ENCODE measurements at places on chromosomes 12 and 14.

DNA sequence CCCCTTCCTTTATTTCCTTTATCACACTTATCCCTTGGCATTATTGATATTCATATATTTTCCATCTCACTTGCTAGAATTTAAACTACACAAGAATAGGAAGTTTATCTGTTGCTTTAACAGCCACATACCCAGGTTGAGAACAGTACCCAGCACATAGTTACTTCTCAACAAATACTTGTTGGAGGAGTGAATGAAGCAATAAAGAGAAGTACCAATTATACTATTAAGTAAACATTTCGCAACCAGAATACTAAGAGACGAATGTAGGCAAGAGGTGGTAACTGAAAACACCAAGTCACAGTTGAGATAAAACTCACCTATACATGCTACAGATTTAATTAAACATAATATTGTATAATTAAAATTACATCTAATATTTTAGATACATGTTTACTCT is 110.9 kb downstream of the FSCB start:
- no peak for DNase-seq

DNA sequence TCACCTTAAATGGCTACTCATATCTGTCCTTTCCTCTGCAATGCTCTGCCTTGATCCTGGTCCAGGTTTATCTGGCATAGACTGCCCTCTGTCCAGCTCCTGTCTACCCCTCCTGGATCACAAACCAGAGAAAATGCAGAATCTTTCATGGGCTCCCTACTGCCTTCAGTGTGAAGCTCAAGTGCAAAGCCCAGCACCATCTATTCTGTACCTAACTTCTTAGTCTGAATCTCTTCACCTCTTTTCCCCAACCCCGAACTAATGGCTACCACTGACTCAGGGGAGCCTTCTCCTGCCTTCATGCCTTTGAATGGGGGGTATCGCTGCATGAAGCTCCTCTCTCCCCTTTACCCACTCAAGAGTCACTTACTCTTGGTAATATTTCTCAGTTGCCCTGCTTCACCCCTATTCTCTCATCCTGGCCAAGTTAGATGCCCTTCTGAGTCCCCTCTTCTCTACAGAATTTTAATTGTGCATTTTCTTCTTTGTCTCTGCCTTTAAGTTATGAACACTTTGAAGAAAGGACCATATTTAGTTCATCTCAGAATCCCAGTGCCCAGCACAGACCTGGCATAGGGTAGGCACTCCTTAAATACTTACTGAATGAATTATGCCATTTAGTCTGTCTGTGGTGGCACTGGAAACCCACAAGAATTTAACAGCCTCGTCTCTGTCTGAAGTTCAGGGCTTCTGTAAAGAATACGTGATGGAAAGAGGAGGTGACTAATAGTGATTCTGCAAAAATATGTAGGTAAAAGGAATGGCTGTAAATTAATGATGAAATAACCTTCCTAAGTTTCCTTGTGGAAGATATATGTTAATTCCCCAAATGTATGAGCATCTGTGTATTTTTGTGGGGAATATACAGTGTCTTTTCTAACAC is 191.3 kb upstream of the AMIGO2 start:
- DNase-seq, result peak; percentile 58

- no peak for DNase-seq
These were observed 8.1 kb downstream of the DNAI7 start for GRCh38 chr12:25186788-25187402.

- no peak for DNase-seq
These were observed 125.3 kb downstream of the DAD1 start for GRCh38 chr14:22463763-22464173.

GRCh38 chr12:129002427-129002826 is 149.1 kb downstream of the GLT1D1 start:
- DNase-seq, result peak; percentile 74

- peak; percentile 58 for DNase-seq
These were observed 23.5 kb upstream of the AMN start for GRCh38 chr14:102898776-102899515.

DNA sequence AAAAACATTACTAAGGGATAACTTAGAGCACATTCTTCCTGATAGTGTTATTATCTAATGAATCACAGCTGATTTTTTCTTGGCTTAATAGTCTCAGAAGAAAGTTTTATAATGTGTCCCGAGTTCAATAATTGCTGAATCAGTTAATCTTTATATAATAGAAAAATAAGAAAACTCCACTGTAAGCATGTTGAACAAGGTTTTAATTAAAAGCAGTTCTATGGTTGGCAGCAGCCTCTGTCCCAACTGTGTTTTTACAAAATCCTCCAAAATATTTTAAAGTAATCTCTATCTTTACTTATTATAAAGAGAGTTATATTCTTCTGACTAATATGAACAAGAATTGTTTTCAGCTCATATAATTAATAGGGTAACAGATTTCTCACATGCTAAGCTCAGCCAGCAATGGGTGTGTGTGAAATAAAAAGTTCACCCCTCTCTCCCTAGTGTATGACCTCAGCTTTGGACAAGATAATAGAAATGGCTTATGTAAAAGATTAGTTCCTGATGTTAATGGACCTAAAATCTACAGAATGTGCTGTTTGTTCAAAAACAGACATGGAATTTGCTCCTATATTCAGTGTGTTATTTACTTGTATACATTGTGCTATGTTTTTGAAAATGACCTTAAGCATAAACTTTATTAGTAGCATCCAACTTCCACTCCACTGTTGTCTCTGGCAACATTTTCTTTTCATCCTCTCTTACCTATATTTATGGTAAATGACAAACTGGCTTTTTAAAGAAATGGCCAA is 67.1 kb upstream of the DCN start:
- DNase-seq, result no peak

GRCh38 chr14:104604458-104605449 is at the start of gene TMEM179:
TMEM179 (minus strand) TSS chr14:104604772; CDS start chr14:104604741, 31 bp downstream.
- peak; percentile 94 for DNase-seq

DNA sequence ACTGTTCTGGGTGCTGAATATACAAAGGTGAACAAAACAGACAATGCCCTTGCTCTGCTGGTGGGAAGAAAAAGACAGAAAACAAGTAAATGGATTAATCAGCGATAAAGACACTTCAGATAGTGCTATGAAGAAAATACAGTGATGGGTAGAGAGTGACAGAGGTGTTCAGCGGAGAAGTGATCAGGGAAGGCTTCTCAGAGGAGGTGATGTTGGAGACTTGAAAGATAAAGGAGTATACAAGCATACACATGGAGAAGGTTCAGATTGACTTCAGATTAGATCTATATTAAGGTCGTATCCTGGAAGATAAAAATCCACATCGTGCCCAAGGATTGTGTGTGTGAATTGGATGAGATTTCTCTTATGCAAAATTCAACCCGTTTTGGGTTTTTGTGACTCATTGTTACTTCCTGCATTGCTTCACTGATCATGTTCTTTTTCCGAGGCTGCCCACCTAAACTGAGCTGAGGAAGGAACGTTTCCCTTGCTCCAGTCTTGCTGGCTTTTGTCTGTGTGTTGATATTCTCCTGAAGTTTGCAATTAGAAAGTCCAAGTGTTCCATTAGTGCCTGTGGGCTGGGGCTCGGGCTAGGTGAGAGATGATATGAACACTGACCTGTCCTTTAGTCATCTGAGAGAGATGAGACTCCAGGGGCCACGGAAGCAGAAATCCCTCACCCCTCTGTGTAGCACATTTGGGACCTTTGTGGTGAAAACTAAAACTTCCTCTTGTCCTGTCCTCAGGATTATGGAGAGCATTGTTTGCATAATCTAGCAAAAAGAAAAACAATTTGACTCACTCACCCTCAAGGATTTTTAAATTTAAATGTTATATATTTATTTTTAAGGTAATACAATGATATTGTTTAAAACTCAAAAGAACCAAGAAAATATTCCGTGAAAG is 27.6 kb downstream of the PLXNC1 start:
- DNase-seq, result no peak

DNA sequence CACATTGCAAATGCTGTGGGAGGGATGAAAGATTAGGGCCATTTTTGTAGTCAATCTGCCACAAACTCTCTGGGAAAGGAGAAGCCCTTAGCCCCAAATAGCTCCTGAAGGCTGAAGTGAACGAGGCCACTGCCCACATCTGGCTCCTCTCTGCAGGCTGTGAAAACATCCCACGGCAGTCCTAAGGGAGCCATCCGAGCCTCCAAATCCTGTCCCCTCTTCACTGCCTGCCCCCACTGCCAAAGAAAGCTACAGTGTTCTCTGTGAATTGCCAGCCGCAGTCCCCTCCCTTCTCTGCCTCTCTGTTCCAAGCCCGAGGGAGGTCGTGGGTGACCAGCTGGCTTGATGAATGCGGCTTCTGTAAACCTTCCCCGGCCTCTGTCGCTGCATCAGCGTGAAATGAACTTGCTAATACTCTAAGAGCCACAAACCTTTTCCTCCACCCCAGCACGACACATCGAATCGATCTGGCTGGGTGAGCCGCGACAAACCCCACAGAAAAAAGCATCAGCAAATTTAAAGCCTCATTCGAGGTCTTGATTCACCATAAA is 180.7 kb upstream of the NRXN3 start:
- DNase-seq, result no peak

- DNase-seq, result no peak
These were observed 307.2 kb downstream of the CACNA1C start for GRCh38 chr12:2359725-2360629.

- no peak for DNase-seq
These were observed 359.3 kb downstream of the ADGRD1 start for GRCh38 chr12:131312793-131313545.

DNA sequence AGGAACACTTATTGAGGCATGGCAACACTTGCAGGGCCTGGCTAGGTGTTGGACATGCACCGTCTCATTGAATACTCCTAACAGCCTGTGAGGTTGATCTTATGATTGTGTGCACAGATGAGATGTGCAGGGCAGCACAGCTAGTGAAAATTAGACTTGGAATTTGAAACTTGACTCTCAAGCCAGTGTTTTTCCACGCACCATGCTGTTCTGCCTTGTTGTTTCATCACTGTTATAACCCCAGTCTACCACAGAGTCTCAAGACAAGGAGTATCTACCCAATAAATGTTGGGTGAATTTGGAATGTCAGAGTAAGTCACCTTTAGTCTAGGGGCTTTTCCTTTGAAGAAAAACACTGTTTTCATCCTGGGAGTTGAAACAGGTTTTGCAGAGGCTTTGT is 55.8 kb upstream of the LRIG3 start:
- DNase-seq, result no peak

DNA sequence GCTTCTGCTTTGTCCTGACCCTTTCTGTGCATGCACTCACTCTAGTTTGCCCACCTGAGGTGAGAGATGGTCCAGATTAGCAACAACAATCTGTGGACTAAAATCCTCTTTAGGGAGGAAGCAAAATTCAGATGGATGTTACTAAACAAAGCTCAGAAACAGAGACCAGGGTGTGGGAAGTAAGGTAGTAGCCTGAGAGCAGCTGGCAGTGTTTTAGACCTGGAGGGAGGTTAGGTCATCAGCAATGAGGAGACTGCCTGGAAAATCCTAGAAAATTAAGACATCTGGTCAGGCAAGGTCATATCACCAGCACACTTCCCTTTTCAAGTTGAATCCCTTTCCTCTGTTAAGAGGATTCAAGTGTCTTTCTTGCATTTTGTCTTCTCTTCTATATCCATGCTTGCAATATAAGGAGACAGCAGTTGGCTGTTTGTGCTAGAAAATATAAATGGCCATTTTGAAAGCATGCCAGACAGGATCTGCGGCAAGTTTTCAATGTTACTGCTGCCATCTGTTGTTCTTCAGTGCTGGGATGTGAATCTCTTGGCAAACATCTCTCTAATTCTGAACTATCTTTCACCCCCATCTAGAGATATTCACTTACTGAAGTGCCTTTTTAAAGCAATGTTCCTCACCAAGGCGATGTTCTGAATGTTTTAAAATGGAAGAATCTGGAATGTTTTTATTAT is 266.4 kb downstream of the NAV3 start:
- DNase-seq, result peak; percentile 30

- peak; percentile 46 for DNase-seq
These were observed 954 bp downstream of the HAUS4 start for GRCh38 chr14:22955702-22956569.

DNA sequence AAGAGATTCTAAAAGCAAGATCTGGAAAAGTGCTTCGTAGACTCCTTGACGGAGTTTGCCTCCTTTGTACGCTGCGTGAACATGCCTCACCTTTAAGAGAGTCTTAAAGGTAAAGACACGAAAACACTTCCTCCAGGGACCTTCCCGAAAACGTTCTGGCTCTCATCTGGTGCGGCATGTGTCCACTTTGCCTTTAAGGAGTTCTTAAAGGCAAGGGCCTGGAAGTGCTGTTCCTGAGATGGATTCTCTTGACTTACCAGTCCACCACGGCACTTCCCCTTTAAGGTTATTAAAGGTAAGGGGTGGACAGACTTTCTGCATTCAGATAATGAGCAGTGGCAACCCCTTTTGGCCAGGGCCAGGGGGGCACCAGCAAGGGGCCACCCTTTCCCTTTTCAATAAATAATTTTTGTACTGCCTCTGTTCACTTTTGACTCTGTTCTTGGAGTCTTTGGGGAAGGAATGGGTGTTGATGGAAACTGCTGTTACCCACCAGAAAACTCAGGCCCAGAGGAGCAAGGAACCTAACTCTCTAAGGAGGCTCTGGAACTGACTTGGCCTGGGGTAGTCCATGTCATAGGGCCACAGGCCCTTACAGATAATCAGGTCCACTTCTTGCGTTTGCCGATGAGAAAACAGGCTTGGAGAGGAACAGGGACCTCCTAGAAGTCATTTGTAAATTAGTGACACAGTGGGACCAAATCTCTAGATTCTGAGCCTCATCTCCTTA is 4.4 kb downstream of the REM2 start:
- peak; percentile 90 for DNase-seq

DNA sequence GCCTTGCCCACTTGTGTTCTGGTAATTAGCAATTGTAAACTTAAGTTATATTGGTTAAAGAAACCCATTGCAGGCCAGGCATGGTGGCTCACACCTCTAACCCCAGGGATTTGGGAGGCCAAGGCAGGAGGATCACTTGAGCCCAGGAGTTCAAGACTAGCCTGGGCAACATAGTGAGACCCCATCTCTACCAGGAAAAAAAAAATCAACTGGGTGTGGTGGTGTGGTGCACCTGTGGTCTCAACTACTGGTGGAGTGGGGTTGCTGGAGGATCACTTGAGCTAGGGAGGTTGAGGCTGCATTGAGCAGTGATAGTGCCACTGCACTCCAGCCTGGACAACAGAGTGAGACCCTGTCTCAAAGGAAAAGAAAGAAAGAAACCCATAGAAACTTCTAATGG is 13.7 kb downstream of the YY1 start:
- no peak for DNase-seq

DNA sequence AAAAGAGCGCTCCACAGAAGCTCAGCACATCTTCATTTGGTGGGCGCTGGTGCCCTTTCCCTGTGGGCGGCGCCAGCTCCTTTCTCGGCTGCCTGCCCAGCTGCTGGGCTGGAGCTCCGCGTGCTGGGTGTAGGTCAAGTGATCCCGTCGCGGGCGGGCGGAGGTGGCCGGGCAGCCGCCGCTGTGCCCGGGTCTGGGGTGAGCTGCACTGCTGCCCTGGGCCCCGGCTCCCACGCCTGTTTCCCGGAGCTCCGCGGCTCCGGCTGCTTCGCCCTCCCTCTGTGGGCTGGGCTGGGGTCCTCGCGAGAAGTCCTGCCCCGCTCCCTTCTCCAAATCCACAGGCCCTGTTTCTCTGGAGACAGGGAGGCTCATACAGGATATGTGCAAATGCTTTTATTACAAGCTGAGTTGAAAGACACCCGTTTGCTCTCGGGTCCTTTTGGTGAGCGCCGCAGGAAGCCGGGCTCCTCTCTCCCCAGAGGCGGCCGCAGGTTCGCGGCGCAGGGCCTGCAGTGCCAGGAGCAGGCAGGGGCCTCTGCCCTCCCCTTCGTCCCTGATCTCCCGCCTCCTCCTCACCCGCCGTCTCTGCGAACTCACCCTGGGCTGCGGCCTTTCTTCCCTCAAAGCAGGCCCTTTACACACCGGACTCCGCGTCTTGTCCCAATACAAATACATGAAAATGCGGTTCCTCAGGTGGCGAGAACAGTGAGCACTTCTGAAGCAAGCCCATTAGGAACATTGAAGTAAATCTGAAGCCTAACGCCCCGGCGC is 67.8 kb upstream of the CAPRIN2 start:
- peak; percentile 93 for DNase-seq

All from osteoblast (primary cell).